ENCODE measurements at places on chromosomes 16 and 17.

GRCh38 chr16:68961778-68962402, 118.6 kb downstream of the TANGO6 start:
- no peak for DNase-seq

DNA sequence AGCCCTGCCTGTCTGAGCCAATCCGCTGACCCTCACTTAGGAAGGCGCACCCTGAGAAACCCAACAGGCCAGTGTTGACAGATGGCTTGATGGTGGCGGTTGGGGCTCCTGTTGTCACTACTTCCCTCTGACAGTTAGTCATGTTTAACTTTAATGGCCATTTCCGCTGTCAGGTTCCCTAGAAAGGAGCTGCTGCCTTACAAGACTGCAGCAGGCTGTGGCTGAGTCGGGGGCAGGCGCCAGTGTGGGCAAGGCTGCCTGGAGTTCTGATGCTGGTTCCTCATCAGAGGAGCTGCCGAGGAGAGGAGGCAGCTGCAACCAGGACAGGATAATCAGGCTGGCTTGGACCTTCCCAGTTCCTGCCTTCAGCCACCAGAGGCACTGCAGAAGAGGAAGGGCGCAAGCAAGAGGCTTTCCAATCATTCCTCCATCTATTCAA, 223.2 kb upstream of the DYNLRB2 start:
- no peak for DNase-seq

DNA sequence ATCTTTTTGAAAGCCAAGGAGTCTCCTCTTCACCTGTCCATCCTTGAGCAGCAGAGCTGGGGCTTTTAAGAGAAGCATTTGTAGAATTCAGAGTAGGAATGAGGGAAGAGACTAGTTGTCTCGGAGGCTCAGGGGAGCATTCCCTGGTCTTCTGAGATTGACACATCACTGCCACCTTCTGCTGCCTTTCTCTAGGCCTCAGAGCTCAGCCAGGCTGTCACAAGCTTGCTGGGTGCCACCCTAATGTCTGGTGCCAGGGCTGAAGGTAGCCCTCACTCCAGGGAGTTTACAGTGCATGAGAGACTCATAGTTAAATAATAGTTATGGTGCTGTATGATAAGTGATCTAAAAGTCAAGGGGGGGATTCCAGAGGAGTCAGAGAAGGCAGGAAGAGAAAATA, 39.7 kb downstream of the B9D1 start:
- no peak for DNase-seq

DNA sequence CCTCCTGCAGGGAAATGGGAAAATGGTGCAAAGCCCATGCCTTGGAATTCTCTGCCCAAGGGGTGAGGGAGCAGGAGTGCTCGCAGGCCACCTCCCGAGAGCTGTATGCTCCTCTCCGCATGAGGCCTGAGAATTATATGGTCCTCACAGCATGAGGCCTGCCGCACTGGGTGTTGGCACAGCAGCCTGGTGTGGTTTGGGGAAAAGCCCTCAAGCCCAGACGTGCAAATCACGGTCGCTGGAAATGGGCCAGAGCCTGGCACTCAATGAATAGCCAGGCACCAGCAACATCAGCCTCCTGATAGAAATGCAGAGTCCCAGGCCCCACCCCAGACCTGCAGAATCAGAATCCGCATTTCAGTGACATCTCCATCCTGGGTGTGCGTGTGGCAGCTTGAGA, 156.4 kb upstream of the FOXF1 start:
- no peak for DNase-seq

GRCh38 chr17:8630802-8631553, 453 bp upstream of the MYH10 start:
- peak; percentile 100 for DNase-seq

- peak; percentile 22 for DNase-seq
Measured at GRCh38 chr17:75105126-75106080, 4.4 kb upstream of the ARMC7 start.

DNA sequence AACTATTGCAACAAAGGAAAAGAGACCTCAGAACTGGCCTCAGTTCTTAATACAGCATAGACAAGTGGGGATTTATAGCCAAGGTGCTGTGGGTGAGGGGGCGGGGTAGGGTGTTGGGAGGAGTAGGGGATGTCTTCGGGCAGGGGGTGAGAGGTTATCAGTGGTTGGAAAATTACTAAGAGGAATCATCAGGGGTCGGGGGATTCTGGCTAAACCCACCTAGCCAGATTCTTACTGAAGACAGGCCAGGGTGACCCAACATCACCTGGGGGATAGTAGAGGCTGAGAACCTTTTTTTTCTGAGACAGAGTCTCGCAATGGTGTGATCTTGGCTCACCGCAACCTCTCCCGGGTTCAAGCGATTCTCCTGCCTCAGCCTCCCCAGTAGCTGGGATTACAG, 32.6 kb downstream of the HS3ST3B1 start:
- no peak for DNase-seq

GRCh38 chr17:10789694-10790271, 14.1 kb downstream of the TMEM238L start:
- no peak for DNase-seq

- peak; percentile 51 for DNase-seq
Measured at GRCh38 chr17:59165933-59166342, 10.4 kb downstream of the PRR11 start.

DNA sequence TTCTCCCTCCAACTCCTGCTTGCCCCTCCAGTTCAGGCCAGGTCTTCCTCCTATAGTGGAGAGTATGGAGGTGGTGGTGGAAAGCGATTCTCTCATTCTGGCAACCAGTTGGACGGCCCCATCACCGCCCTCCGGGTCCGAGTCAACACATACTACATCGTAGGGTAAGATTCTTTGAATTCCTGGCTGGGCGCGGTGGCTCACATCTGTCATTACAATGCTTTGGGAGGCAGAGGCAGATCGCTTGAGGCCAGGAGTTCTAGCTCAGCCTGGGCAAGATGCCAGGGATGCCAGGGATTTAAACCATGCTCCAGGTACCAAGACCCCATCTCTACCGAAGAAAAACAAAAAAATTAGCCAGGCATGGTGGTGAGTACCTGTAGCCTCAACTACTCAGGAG, 1.4 kb downstream of the ZG16 start:
- no peak for DNase-seq

DNA sequence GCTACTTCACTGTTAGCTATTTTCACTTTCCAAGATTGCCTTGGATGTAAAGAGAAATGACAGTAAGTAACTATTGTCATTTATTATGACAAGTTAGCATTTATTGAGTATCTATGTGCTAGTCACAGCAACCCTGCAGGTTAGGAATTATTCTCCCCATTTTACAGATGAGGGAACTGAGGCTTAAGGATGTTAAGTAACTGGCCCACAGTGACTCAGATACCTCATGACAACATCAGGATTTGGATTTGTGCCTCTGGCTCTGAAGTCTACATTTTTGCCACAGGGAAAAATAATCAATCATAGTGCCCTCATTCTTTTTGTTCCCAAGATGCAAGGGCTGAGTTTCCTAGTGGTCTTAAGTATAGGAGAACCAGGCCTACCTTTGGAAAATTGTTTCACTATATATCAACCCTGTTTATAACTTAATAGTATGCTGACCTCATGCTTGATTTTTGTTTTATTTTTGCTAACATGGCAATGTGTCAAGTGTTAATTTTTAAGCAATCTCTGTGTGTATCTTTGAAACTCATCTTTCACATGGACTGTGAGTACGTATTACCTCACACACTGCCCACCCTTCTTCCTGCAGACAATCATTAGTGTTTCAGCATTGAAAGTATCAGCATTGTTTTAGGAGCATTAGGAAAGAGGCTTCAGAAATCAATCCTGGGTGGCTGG, 105.0 kb downstream of the TANGO6 start:
- no peak for DNase-seq

DNA sequence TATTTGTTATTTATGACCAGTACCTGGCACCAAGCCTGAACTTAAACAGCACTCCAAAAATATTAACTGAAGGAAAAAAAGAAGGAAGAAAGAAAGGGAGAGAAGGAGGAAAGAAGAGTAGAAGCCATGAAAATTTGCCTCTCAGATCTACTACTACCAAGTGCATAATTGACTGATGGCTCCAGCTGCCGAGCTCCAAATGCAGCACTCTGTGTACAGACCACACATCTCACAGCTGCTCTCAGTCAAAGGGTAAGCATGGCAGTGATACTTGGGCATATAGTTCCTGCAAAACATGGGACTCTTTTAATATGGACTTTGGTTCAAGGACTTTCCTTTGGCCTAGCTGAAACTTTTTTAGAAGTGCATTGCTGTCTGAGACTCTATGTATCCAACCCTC, 44.0 kb upstream of the NOG start:
- no peak for DNase-seq

- DNase-seq: no peak
Measured at GRCh38 chr17:69528035-69528434, 113.5 kb downstream of the MAP2K6 start.

- DNase-seq: no peak
Measured at GRCh38 chr16:9148374-9149015, 57.1 kb downstream of the HAPSTR1 start.

All from brain microvascular endothelial cell (primary cell).